ENCODE measurements at places on chromosomes 4 and X. TPM values are rescaled to one million over a fixed set of nuclear protein-coding genes. Genes with fewer than 3 reads are reported as not detected.

DNA sequence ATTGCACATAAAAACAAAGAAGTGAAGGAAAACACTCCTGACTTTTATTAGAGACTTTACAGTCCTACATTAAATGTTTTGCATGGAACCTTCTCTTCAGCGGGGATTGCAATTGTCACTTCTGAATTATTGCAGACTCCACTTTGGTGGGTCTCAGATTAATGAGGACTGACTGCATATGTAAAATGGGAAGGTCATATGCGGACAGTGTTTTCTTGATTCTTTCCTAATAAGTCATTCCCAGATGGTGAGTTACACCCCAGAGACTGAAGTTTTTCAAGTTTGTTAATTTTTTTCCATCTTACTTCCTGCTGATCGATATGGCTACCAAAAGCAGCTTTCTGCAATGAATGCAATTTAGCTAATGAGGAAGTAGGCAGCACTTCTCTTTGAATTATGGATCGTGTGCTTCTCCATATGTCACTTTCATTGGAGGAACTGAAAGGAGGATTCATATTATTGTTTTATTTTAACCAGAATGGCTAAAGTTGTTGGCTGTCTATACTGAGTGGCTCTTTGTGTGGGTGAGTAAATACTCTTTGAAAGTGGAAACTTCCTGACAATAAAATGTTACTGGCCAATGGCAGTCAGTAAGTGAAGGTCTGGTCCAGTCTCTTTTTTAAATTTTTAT, 119.3 kb upstream of the CLNK start:
- no peak for ATAC-seq

- no peak for ATAC-seq
Observed at GRCh38 chrX:30967516-30967915, 78.5 kb upstream of the TAB3 start.

GRCh38 chr4:13349096-13349495, 135.0 kb downstream of the RAB28 start:
- ATAC-seq = no peak

DNA sequence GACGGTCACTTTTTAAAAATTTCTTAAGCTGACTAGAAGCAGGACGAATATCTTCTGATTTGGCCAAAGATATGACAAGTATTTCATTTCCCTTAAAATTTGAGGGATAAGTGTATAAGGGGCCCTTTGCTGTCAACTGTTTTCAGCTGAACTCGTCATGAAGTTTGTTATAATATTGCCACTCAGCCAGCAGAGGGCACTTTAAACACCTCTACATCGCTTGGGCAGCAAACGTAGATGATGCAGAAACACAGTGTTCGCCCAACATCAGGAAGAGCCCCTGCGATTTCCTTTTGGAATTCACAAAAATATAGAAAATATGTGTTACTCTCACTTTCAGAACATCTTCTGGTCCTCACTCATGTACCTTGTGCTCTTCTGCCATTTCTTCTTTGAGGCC, 435.7 kb upstream of the FMR1 start:
- no peak for ATAC-seq

- ATAC-seq = no peak
Observed at GRCh38 chr4:94959307-94959706, 201.6 kb downstream of the BMPR1B start.

GRCh38 chr4:79049840-79050540, 110.8 kb upstream of the PAQR3 start:
- no peak for ATAC-seq

DNA sequence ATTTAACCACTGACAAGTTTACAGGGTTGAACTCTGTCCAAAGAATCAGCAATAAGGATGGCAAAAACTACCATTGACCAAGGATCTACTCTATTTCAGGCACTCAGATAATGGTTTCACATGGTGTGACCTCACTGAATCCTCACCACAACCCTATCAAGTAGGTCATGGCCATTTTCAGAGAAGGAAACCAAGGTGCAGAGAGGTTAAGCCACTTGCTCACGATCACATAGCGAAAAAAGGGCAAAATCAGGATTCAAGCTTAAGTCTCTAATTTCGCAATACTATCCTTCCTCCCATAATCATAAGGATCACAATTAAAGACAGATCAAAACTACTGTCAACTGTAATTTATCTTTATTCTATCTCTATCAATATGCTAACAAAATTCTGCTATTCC, 191.0 kb upstream of the AFF2 start:
- ATAC-seq = peak; percentile 47

DNA sequence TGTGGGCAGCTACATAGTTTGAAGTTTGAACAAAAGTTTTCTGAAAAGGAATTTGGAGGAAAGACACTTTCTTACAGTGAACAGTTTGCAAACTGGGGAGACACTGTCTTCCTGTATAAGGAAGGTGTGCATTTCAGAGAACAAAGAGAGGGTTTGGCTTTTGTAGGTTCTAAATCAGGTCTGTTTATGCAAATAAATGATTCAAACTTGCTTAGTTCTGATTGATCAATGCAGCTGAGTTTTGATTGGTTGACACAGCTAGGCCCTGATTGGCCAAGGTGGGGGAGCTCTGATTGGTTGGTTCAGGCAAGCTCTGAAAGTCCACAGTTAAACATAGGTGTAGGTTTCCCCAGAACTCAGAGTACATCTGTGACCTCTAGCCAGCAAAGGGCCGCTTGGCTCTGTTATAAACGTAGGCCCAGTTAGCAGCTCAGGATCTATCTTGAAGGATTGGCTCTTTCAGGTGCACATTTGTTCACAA, 63.0 kb upstream of the ENPP6 start:
- ATAC-seq = peak; percentile 11

GRCh38 chr4:141706445-141706844, 70.1 kb downstream of the IL15 start:
- ATAC-seq = no peak

- no peak for ATAC-seq
Observed at GRCh38 chr4:76947369-76947768, 2.2 kb upstream of the SEPTIN11 start.

- ATAC-seq = peak; percentile 67
Observed at GRCh38 chr4:121408-122084, 2.8 kb upstream of the ZNF718 start.

DNA sequence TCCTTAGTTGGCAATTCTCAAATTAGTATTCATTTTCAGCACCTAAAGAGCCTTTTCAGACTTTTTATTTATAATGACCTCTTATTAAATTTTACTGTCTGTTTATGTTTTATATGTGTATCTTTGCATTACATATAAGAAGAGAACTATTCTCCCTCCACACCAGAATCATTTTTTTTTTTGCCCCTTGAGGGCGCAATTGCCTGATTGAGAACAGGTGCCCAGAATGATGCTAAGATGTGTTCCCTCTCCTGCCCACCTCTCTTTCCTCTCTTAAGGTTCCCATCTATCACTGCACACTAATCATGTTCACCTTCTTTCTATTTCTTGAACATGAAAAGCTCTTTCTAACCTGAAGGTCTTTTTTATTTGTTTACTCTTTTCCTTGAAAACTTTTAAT, 44.2 kb upstream of the ADAM29 start:
- no peak for ATAC-seq

GRCh38 chr4:169485086-169485485, 127.3 kb downstream of the NEK1 start:
- ATAC-seq = no peak

DNA sequence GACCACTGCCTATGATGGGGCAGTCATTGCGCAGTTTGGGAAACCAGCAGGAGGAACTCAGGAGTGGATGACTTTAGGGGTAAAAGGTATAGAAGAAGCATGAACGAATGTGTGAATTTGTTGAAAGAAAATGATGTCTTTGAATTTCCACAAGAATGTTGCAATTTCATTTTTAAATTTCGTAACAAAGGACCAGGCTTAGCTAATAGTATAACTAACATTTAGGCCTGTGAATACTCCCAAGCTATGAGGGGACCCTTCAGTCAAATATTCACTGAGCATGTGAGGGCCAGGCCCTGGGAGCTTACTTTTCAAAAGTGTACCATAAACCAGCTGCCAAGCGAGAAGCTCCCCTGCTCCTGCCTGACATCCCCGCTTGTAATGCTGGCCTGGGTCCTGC, 5.3 kb downstream of the MPC1L start:
- no peak for ATAC-seq

GRCh38 chr4:28386776-28387175, 1526.1 kb downstream of the STIM2 start:
- no peak for ATAC-seq

GRCh38 chrX:38282049-38282448, 45.3 kb downstream of the RPGR start:
- no peak for ATAC-seq

GRCh38 chr4:98673288-98673644, 14.9 kb upstream of the TSPAN5 start:
- ATAC-seq = peak; percentile 43

GRCh38 chrX:46576458-46576857, 2.9 kb downstream of the CHST7 start:
- ATAC-seq = no peak

Gene HELT
- not detected for total RNA-seq

Gene RHOXF1
- total RNA-seq = not detected

Gene CPEB2
- total RNA-seq = 8.1 TPM

Gene SRPX
- 0.65 TPM for total RNA-seq

Gene QRFPR
- not detected for total RNA-seq

Gene TMEM47
- not detected for total RNA-seq

Gene OTC
- total RNA-seq = 0.21 TPM

Gene RIPPLY1
- not detected for total RNA-seq

Gene BEX3
- 9.4 TPM for total RNA-seq

Gene BEND2
- not detected for total RNA-seq

Gene MAB21L2
- not detected for total RNA-seq

Gene DGAT2L6
- total RNA-seq = 0.22 TPM
